Stimulated activated CD4-positive, alpha-beta T cell treated with anti-CD3 and anti-CD28 coated beads, Interleukin-2, amount 100 ng/mL, for 48 hours (primary cell): ENCODE measurements at places on chromosomes 16 and 17.

GRCh38 chr17:77778636-77779489, 179.6 kb upstream of the TNRC6C start:
- no peak for DNase-seq

DNA sequence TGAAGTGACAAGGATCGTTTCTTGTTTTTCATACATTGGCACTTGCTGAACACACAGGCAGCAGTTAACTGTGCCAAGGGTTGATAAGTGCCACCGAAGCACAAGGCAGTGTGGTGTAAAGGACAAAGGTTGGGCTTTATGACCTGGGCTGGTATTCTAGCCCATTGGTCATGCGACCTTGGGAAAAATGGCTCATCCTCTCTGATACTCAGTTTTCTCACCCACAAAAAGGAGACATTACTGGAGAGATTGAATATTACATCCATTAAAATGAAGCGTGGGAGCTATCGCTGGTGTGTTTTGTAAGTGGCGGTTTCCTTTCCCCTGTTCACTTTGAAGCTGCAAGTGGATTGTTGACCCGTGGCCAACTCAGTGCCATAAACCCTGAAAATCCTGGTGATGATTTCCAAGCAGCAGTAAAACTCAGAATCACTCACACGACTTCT, 216.9 kb downstream of the HAPSTR1 start:
- no peak for DNase-seq

- DNase-seq = no peak
These were observed 210.0 kb downstream of the MAF start for GRCh38 chr16:79390481-79391051.

DNA sequence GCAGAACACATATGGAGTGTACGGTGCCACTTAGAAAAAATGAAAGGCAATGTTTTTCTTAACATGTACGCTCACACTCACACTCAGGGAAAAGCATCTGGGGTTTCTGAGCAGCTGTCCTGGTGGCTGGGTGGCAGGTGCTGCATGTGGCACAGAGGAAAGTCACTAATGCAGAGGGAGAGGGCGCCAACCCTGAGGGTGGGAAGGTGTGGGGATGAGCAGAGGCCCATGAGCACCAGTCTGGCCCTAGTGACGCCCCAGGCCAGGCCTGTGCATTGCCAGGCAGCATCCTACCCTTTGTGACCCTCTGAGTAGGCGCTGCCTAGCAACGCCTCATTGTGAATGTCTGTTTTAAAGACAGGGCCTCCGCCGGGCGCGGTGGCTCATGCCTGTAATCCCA, 19.1 kb upstream of the LCMT1 start:
- no peak for DNase-seq

- DNase-seq = peak; percentile 7
These were observed 16.6 kb upstream of the INPP5K start for GRCh38 chr17:1532836-1533602.

GRCh38 chr17:183021-183420, 1.6 kb upstream of the DOC2B start:
- no peak for DNase-seq

DNA sequence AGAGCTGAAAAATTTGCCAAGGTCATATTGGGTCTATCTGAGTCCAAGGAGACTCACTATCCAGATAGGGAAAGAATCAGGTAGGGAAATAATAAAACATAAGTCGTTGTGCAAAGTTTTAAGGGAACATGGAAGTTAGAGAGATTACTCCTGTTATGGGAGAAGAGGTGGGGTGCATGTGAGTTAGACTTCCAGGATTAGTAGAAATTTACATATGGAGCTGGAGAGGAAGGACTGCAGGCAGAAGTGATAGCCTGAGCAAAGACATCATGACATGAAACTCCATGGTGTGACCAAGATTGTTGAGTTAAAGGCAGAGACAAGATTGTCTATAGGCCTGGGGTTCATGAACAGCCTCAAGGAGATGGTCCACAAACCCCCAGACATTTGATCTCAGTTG, 5.8 kb upstream of the KSR1 start:
- DNase-seq = no peak

DNA sequence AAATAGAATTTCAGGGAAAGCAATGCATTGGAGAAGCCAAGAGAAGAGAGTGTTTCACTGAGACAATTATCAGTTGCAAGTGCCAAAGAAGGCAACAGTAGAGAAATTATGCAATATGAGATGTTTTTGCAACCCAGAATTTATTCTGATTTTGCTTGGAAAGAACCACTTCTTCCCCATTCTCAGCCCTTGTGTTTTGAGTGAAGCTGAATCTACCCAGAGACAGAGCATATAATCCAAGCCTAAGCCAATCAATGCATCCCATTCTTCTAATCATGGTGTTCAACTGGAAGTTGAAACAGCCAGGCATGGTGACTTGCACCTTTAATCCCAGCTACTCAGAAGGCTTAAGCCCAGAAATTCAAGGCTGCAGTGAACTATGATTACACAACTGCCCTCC, 6.9 kb upstream of the SCNN1G start:
- DNase-seq = no peak

GRCh38 chr17:42346481-42346880, 41.8 kb downstream of the STAT3 start:
- DNase-seq = no peak

- DNase-seq = no peak
These were observed 410.0 kb downstream of the MAF start for GRCh38 chr16:79190542-79190941.

GRCh38 chr17:8465356-8465755, 29.7 kb downstream of the NDEL1 start:
- no peak for DNase-seq

- DNase-seq = no peak
These were observed 259.9 kb downstream of the IRF8 start for GRCh38 chr16:86158688-86159360.
